ENCODE measurements at places on chromosomes 3 and 15.

DNA sequence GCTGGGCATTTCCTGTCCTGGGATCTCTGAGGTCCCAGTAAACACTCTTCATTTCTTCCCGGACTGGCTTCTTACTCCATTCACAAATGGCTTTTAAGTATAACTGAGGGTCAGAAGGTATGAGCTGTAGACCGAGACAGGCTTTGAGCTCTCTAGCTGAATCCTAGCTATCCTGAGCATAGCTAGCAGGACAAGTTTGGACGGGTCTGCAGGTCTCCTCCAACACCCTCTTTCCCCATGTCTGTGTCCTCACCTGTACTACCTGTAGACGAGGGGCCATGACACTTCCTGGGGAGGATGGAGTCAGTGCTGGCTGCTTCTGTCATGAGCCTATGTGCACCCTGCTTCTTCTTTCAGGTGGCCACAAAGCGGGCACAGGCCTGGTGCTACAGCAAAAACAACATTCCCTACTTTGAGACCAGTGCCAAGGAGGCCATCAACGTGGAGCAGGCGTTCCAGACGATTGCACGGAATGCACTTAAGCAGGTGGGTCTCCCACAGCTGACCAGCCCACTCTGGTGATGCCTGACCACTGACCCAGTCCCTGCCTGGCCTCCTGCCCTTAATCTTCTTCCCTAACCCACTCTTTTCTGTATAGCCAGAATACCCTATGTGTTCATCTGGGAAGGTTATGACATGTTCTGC, 72.1 kb upstream of the ACAD9 start:
- no peak for DNase-seq

DNA sequence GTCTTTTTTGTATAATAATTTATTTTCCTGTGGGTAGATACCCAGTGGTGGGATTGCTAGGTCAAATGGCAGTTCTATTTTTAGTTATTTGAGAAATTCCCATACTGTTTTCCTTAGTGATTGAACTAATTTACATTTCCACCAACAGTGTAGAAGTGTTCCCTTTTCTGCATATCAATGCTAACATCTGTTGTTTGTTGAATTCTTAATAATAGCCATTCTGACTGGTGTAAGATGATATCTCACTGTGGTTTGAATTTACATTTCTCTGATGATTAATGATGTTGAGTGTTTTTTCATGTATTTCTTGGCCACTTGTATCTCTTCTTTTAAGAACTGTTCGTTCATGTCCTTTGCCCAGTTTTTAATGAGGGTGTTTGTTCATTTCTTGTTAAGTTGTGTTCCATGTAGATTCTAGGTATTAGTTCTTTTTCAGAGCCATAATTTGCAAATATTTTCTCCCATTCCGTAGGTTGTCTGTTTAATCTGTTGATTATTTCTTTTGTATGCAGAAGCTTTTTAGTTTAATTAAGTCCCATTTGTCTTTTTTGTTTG, 713.3 kb upstream of the EPHA6 start:
- DNase-seq, result no peak

- DNase-seq, result no peak
Measured at GRCh38 chr3:4866866-4867265, 112.4 kb upstream of the BHLHE40 start.

DNA sequence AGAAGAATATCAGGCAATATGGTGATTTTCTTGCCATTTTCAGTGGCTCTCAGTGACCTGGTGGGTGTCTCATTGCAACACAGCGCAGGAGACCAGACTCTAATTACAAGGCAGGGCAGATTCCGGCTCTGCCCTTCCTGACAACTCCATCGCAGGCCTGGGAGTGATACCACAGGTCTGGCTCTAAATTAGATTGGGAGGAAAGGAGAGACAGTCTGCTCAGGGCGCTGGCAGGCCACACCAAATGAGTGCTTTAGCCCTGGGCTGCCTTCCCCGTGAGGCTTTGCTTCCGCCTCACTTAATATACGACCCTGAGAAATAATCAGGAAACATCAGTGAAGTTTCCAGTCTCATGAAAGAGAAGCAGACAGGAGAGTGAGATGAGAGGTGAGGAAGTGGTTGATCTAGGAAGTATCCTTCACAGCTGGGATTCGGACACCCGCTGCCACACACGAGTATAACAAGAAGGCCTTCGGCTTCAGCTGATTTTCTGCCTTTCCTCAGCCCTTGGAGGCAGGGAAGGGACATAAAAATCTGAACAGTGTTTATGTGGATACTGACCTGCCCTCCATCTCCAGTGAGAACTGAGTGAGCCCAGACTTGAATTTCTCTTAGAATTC, 73.7 kb upstream of the PROK2 start:
- no peak for DNase-seq

DNA sequence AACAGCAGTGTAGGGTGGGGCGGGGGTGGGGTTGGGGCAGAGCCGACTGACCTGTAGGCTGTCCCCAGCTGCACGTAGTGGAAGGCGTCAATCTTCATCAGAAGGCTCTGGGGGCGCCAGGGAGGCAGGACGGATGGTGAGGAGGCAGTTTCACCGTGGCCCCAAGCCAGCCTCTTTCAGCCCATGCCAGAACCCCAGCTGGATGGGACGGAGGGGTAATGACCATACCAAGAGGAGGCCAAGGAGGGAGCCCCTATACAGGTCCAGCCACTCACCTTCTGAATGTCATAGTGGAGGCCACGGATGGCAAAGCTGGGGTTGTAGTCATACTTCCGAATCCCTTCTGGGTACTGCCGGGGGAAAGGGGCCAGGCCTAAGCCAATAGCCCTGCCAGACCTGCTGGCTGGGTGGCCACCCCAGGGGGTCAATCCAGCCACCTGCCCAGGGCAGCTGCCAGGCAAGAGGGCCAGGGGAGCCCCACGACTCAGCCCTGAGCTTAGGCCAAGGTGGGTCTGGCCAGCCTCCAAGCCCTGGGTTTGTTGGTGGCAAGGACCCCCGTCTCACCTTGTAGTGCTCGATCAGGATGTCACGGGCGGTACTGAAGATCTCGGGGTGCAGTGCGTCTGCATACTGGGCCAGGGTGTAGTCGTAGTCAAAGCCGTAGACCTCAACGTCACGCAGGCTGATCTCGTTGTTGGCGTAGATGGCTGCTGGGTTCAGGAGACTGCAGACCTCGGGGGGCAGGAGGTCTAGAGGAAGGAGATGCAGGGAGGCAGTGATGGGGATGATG, 4.9 kb downstream of the NT5DC2 start:
- DNase-seq, result peak; percentile 59

- DNase-seq, result no peak
Measured at GRCh38 chr3:30535525-30535924, 70.9 kb upstream of the TGFBR2 start.

- DNase-seq, result no peak
Measured at GRCh38 chr3:106729481-106729880, 647.8 kb upstream of the CCDC54 start.

DNA sequence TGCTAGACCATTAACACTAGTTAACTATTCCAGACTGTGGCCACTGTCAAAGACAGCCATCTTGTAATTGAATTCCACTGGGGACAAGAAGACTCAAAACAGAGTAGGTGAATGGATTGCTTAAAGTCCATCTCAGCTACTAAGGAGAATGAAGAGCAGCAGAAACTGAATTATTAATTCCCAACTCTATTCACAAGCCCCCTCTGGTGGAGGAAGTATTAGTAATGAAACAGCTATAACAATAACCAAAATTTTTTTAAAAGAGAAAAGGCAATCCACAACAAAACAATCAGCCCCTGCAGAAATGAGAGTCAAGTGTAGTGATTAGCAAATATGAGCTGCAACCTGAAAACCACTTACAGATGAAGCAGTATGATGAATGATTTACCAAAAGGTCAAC, 302.8 kb downstream of the FHIT start:
- no peak for DNase-seq

DNA sequence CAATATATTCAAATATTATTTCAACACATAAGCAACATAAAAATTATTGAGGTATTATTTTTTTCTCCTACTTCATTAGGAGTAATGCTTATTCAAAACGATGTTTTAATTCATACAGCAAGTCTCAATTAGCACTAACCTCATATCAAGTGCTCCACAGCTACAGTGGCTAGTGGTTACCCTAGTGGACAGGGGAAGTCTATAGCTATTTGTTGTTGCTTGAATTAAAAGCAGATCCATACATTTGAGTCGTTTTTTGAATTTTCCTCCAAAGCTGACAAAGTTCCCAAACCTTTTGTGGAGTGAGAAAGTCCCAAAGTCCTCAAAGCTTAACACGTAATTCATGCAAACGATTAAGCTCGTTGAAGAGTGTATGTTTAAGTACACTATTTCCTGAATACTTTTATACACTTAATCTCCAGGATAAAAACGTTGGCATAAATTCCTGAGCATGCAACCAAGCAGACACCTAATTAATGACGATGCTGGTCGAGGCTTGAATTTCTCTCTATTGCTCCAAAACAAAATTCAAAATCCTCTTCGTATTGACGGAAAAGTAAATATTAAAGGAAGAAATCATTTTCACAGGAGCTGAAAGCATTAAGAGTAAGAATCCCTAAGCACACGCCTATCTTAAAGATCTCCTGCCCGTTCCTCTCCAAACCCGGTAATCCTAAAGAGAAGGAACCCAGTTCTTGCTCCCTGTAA, 985 bp downstream of the VPS13C start:
- no peak for DNase-seq

DNA sequence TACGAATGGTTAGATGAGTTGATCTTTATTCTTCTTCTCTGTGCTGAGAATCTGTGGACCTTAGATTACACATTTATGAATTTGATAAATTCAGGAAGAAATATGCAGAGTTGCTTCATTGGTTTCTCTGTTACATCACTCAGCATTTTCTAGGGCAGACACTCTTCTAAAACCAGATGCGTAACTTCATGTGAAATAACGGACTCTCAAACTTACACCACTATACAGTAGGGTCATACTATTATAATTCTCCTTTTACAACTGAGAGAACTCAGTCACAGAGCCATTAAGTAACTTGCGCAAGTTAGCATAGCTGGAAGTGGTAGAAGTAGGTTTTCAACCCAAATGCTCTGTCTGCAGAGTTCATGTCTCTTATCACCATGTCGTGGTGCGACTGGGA, 5.7 kb downstream of the TMEM207 start:
- no peak for DNase-seq

DNA sequence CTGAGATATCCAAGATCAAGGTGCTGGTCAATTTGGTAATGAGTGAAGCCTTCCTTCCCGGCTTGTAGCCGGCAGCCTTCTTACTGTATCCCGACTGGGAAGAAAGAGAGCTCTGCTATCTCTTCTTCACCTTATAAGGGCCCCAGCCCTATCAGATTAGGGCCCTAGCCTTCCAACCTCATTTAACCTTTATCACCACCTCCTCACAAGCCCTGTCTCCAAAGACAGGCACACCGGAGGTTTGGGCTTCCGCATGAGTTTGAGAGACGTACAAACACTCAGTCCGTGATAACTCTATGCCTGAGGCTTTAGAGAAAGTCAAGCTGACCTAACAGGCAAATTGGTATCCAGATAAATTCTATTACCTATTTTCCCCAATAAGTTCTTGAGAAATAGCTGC, 243.9 kb downstream of the OPA1 start:
- no peak for DNase-seq

DNA sequence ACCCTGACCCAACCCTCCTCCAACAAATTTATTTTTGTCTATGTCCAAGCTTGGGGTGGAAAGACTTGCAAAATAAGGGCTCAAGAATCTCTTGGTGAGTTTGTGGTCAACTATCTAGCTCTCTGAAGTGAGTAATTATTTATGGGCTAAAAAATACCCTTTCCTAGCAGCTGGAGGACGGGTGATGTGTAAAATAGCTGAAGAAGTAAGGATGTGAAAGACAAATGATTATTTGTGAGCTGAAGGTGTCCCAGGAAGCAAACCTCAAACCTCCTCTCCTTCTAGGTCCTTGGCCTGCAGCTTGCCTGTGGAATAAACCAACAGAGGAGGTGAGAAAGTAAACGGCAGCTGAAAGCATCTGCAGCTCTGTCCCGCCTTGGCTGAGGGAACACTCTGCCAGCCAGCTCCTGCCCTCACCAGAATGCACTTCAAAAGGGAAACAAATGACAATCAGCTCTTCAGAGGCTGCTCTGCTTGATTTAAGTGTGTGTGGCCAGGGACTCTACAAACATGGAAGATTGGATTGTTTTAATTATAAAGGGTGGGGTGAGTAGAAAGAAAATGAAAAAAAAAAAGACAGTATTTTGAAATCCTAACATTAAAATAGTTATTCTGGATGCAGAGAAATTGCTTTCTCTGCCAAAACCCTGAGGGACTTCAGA, 60.3 kb downstream of the TM4SF4 start:
- no peak for DNase-seq

GRCh38 chr3:112557976-112558375, 3.8 kb downstream of the ATG3 start:
- DNase-seq, result no peak

DNA sequence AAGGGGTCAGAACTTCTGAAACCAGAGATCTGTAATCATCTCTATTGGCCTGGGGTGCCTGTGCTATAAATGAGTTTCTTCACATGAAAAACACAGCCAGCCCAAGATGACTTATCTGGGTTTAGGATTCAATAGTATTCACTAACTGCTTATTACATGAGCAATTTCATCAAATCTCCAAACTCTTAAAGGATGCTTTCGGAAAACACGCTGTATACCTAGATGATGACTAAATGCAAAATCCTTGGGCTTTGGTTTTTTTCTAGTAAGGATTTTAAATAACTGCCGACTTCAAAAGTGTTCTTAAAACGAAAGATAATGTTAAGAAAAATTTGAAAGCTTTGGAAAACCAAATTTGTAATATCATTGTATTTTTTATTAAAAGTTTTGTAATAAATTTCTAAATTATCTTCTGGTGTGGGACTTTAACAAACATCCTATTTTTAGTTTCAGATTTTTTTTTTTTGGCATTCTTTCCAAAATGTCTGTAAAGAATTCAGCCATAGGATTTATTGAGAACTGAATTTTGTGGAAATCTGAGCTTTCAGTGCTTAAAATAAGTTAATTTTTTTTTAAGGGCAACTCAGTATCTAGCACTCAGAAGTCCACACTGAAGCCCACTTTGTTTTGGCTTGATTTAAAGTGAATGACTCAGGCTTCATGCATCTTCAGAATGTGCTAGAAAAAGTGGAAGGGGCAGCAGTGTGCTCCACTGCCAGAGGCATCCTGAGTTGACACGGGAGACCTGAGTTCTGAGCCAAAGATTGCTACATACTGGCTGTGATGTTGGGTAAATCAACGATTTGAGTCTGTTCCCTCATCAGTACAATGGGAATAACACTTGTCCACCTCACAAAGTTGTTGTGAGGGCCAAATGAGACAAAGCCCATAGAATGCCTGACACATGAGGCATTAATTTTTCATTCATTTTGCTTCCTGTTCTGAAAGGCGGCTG, 18.7 kb downstream of the TMEM43 start:
- DNase-seq, result no peak

DNA sequence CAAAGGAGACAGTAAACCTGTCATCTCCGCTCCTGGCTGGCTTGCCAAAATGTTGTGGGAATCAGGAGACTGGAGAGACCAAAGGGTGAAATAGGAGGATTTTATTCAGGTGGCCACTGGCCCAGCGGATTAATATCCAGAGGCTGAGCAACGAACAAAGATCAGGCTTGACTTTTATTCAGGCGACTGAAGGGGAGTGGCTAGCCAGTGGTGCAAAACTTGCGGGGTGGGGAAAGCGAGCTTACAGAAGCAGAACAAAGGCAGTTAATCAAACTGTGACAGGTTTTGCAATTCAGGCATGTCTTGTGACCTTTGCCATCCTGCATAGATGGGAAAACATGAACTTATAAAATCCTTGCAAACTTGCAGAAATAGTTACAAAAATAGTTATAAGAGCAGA, 19.8 kb upstream of the ACAD9 start:
- DNase-seq, result no peak
